Nasal cavity respiratory epithelium epithelial cell of viscerocranial mucosa (primary cell): ENCODE measurements at places on chromosomes 1 and 21. TPM values are rescaled to one million over a fixed set of nuclear protein-coding genes. Genes with fewer than 3 reads are reported as not detected.

Gene NEGR1
- under 0.01 and 0.07 TPM in 2 replicates for total RNA-seq

Gene RIMS3
- total RNA-seq, result 0.68 and 2.7 TPM in 2 replicates

Gene IGSF21
- not detected in 2 replicates for total RNA-seq

Gene PIAS3
- 5.8 and 23.1 TPM in 2 replicates for total RNA-seq

Gene NSUN4
- 19.8 and 27.1 TPM in 2 replicates for total RNA-seq

Gene HORMAD1
- total RNA-seq, result 0.50 and 3.8 TPM in 2 replicates

Gene NTMT2
- not detected in 2 replicates for total RNA-seq

Gene PIGM
- 3.2 and 3.8 TPM in 2 replicates for total RNA-seq

Gene RGS13
- total RNA-seq, result not detected in 2 replicates

Gene OR14K1
- total RNA-seq, result not detected in 2 replicates

Gene SELENOF
- 156 and 193 TPM in 2 replicates for total RNA-seq

Gene COL9A2
- 0.71 and 1.0 TPM in 2 replicates for total RNA-seq

Gene PGBD5
- 0.68 and 18.9 TPM in 2 replicates for total RNA-seq

Gene PRELP
- total RNA-seq, result not detected in 2 replicates

Gene PLPPR4
- not detected in 2 replicates for total RNA-seq

Gene CD52
- not detected in 2 replicates for total RNA-seq

Gene ACTL8
- not detected in 2 replicates for total RNA-seq

Gene ATP1A4
- total RNA-seq, result not detected in 2 replicates
